CD8-positive, alpha-beta T cell (primary cell): ENCODE measurements at places on chromosomes 7 and 10. TPM values are rescaled to one million over a fixed set of nuclear protein-coding genes. Genes with fewer than 3 reads are reported as not detected.

Gene MYL10
- total RNA-seq = not detected

Gene CNNM1
- not detected for total RNA-seq

Gene STEAP2
- total RNA-seq = not detected

Gene TFR2
- total RNA-seq = 2.6 TPM

Gene LRRC4
- total RNA-seq = 1.5 TPM
